ENCODE measurements at places on chromosomes 5 and 9.

- DNase-seq, result no peak
Measured at GRCh38 chr9:84027201-84027600, 46.6 kb downstream of the RMI1 start.

- DNase-seq, result no peak
Measured at GRCh38 chr9:79800578-79800977, 228.8 kb downstream of the TLE4 start.

DNA sequence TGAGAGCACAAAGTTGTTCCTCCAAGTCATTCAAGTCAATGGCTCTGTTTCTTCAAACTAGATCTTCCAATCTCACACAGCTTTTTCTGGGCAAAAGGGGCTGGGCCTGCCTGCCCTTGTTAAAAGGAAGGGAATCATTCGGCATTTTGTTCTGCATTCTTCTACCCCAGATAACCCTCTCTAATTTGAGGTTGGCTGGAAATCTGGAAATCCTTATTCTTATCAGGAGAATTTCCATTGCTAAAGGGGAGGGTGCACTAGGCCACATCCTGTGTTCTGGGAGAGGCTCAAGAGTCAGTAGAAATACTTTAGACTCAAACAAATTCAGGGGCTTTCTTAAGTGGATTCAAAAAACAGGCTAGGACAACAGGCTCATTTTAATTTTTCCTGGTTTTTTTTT is 384.7 kb upstream of the ZNF462 start:
- no peak for DNase-seq

DNA sequence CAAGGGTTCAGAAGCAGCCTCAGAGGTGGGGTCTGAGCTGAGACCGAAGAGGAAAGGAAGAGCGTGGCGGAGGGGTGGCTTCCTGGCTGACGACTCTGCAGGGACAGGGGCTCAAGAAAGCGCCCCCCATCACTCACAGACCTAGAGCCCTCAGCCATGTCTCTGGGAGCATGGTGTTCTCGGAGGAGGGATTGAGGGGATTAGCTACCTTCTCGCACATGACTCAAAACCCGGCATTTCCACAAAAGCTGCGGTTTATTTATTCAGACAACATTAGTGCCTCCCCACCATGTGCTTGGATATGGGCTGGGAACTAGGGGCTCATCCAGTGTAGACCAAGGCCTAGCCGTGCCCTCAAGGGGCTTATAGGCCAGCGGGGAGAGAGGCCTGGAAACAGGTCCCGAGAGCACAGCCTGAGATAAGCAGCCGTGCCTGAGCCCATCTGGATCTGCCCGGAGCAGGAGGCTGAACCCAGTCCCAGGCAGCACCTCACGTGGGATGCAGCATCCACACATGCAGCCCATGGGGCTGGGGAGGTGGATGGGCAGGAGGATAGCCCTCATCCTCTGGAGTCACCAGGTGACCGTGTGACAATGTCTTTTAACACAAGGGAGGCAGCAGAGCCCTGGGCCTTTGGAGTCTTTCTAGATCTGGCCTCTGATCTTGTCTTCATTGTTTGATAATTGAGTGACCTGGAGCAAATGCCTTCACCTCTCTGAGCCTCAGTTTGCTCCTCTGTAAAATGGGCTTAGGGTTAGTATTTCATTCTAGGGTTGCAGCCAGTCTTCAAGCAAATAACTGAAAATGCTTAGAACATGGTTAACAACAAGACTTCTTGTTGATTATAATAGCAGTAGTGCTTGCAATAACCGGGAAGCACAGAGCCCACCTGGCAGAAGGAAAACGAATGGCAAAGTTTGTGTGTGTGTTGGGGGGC is 878 bp upstream of the HMCN2 start:
- DNase-seq, result no peak

GRCh38 chr9:114505187-114506081 is at the start of gene WHRN:
WHRN (minus strand) TSS chr9:114505473; CDS start chr9:114504801, 672 bp downstream.
- DNase-seq, result peak; percentile 58

DNA sequence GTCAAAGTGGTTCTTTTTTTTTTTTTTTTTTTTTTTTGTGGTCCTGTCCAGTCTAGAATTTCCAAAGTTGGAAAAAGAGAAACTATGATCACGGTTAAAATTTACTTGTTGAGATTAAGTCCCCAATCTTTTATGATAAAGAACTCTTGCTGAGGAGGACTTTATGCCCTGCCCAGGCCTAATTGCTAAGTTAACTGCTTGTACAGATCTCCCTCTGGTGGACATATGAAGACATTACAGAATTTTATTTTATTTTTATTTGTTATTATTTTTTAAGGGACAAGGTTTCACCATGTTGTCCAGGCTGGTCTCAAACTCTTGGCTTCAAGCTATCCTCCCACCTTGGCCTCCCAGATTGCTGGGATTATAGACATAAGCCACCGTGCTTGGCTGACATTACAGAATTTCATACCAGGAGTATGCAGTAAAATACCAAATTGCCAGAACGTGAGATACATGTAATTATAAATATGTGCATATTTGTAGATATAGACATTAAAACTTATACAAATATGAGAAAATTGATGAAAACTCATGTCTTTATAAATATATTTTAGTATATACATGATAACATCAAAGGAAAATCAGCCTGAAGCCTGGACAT is 91.2 kb downstream of the RFK start:
- no peak for DNase-seq

GRCh38 chr9:18903450-18903849 is 129.6 kb downstream of the SAXO1 start:
- no peak for DNase-seq

DNA sequence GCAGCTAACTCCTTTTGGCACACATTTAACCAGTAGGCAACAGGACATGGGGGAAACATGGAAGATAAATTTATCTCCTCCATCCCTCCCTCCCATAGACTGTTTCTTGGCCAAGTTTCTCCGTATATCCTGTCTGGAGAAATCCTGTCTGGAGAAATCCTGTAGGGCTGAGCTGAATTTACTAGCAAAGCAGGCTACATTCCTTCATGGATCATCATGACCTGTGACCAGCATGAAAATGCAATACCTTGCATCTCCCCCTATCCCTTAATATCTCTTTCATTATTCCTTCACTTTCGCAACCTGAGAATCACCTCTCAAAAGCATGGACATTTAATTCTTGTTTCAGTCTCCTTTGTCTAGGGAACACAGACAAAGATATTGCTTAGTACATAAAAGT is 379.1 kb downstream of the PSAT1 start:
- no peak for DNase-seq

DNA sequence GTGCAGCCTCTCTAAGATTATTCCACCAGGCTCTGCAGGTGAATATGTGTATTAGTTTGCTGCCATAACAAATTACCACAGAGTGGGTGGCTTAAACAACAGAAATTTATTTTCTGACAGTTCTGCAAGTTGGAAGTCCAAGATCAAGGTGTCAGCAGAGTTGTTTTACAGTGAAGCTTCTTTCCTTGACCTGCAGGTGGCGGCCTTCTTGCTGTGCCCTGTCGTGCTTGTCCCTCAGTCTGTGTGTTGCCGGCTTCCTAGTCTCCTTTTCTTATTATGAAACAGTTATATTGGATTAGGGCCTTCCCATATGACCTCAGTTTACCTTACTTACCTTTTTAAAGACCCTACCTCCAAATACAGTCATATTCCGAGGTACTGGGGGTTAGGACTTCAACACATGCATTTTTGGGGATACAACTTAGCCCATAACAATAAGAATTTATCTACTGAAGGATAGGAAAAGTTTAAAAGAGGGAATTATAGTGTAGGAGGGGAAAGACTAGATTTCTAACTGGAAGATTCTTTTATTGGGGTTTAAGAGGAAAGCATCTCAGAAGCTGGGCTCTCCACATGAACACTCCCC is 97.4 kb downstream of the OSTF1 start:
- DNase-seq, result no peak

DNA sequence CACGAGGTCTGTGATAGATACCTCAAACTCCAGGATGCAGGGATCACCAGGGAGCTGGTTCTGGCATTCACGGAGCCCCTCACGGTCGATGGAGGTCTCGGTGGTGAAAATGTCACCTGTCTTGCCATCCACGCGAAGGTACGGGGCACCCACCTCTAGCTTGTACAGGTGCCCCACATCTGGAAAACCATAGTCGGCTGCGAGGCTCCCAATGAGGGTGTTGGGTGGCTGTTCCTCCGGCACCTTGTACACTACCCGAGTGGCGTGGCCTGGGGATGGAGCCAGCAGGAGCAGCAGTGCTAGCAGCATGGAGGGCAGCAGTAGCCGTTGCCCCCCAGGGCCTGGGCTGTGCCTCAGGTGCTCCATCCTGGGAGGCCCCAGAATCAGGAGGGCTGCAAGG is 9.2 kb downstream of the PCDH1 start:
- DNase-seq, result no peak

DNA sequence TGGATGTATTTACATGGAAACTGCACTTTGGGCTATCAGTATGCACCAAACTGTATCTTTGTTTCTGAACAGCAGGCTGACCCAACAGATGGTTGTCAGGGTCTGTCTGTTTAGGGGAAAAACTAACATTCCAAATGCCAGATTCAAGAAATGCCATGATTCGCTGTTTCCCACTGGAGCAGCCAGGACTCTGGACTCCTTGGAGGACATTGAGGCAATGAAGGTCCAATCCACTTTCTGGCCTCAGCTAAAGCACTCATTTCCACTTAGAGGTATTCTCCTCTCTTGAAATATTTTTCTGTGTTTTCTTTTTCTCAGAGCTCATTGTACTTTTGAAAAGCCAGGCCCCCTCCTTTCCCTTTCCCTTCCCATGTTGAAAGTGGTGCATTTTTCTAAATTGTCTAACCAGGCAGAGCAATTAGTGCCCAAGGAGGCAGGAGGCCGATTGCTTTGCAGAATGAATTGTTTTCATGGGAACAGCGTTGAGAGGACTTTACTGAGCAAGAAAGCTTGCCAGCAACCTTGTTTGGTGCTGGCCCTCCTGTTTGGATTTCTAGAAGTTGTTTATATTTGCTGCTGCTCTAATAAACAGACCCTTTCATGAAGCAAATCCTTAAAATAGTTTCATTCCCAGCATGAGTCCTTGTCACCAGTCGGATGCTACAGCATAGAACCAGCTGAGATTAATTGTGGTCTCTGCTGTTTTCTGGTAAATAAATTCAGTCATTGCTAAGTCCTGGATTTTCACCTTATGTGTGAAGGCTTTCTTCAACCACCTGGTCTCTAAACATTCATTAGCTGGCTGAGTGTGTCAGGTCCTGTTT is 132.8 kb upstream of the TAF11L2 start:
- no peak for DNase-seq

- no peak for DNase-seq
Measured at GRCh38 chr5:55290991-55291390, 16.5 kb downstream of the DHX29 start.

GRCh38 chr9:86868616-86869015 is 78.7 kb downstream of the GAS1 start:
- DNase-seq, result no peak

- DNase-seq, result no peak
Measured at GRCh38 chr5:53575831-53576230, 15.4 kb downstream of the NDUFS4 start.

DNA sequence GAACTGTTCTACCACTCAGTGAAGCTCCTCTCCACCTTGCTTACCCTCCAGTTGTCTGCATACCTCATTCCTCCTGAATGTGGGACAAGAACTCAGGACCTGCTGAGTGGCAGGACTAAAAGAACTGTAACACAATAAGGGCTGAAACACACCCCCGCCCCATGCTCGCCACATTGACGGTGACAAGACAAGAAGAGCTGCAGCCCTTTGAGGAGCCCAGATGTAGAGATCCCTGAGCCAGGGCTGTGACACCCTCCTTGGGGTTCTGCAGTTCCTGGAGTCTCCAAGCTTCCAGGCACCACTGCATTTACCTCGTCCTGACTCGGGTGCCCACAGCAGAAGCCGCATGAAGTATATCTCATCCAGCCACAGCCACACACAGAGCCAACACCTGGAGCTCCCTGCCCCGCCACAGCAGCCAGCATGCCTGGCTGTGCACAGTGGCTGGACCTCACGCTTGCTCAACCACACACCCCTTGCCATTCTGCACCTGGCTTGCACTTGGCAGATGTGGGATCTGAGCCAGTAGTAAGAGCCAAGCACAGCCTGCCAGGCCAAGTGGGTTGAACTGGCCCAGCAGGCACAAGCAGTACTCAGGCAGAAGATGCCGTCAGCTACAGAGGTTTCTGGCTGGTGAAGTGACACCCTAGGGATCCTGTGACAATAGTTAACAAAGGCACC is 166.1 kb downstream of the RNF180 start:
- DNase-seq, result no peak

DNA sequence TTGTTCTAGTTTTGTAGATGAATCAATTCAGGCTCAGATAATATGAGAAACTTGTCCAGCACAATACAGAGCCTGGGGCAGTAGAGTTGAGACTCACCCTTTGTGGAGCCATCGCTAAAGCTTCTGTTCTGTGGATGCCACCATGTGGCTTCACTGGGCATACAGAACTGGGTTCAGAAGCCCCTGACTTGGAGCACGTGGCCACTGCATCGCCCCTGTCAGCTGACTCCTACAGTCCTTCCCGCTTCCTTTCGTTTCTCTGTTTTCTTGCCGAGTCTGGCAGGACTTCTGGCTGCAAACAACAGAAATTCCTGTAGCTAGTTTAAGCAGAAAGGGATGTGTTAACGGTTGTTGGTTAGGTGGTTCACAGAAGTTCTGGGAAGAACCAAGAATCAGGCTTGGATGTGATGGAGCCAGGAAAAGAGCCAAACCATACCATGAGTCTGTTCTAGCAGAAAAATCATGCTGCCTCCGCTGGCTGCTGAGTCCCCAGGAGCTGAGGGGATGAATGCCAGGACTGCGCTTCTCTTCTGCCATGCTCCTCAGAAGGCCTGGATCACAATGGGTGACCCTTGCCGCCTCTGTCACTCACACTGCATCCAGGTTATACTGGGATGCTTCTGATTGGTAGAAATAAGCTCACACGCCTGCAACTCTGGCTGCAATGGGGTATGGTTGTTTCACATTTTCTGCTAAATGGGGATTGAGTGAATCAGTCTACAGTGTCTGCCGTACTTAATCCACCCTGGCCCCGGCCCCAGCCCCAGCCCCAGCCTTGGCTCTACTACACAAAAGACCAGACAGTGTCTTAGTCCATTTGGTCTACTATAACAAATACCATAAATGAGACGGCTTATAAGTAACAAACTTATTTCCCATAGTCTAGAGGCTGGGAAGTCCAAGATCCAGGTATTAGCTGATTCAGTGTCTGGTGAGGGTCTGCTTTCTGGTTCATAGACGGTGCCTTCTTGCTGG is 262.5 kb downstream of the GOLPH3 start:
- DNase-seq, result no peak

GRCh38 chr9:95816716-95817115 is 58.8 kb upstream of the ERCC6L2 start:
- no peak for DNase-seq

DNA sequence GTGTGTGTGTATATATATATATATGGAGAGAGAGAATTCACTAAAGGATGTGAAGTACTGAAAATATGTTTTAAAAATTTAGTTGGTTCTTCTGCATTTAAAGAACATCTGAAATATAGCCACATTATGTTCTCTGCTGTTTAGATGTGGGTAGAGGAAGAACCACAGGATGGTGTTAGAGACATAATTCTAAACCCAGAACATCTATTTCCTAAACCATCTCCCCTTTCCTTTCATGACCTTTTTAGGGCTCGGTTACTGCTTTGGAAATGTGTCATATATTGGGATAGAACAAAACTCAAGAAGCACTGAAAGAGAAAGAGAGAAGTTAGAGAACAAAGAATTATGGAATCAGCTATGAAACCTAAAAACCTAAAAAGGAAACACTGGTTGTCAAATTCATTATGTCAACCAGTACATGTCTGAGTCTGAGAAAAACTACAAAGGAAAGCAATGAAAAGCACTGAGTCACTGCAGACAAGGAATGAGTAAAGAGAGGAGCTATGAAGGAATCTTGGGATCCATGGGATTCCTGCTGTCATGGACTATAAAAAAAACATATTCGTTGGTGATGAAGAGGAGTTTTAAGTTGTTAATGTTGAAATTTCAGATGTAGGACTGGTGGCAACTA is 28.4 kb downstream of the SLC12A2 start:
- no peak for DNase-seq
